Purkinje cell (primary cell): ENCODE measurements at places on chromosomes 5 and 9. TPM values are rescaled to one million over a fixed set of nuclear protein-coding genes. Genes with fewer than 3 reads are reported as not detected.

The GCNT4 gene
- polyA plus RNA-seq = 0.45 and 2.0 TPM in 2 replicates

The ARHGEF37 gene
- 1.1 and 2.3 TPM in 2 replicates for polyA plus RNA-seq

The ZMYND19 gene
- 5.3 and 7.3 TPM in 2 replicates for polyA plus RNA-seq

The ADGRD2 gene
- not detected in 2 replicates for polyA plus RNA-seq

The DRD1 gene
- 10.2 and 14.1 TPM in 2 replicates for polyA plus RNA-seq

The STPG3 gene
- not detected in 2 replicates for polyA plus RNA-seq

The IFNE gene
- not detected in 2 replicates for polyA plus RNA-seq

The PRDM9 gene
- not detected in 2 replicates for polyA plus RNA-seq

The TIMD4 gene
- polyA plus RNA-seq = 0.35 TPM in 1 of 2 replicates, not detected in the other
